ENCODE measurements at places on chromosomes 13 and 19. TPM values are rescaled to one million over a fixed set of nuclear protein-coding genes. Genes with fewer than 3 reads are reported as not detected.

Gene FUT6
- 0.87 TPM for total RNA-seq

Gene LPAR2
- total RNA-seq, result 56.5 TPM

Gene MLLT1
- 51.3 TPM for total RNA-seq

Gene OR4F17
- not detected for total RNA-seq

Gene FBN3
- total RNA-seq, result 18.0 TPM

Gene CASP14
- total RNA-seq, result not detected

DNA sequence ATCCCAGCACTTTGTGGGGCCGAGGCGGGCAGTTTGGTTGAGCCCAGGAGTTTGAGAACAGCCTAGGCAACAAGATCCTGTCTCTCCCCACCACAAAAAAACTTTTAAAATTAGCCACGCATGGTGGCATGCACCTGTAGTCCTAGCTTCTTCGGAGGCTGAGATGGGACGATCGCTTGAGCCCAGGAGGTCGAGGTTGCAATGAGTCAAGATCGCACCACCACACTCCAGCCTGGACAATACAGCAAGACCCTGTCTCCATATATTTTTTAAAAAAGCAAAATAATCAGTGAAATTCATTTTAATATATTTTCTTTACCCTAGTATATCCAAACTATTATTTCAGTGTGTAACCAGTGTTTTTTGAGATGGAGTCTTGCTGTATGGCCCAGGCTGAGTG is 8.2 kb downstream of the AP2A1 start:
- DNase-seq, result no peak

DNA sequence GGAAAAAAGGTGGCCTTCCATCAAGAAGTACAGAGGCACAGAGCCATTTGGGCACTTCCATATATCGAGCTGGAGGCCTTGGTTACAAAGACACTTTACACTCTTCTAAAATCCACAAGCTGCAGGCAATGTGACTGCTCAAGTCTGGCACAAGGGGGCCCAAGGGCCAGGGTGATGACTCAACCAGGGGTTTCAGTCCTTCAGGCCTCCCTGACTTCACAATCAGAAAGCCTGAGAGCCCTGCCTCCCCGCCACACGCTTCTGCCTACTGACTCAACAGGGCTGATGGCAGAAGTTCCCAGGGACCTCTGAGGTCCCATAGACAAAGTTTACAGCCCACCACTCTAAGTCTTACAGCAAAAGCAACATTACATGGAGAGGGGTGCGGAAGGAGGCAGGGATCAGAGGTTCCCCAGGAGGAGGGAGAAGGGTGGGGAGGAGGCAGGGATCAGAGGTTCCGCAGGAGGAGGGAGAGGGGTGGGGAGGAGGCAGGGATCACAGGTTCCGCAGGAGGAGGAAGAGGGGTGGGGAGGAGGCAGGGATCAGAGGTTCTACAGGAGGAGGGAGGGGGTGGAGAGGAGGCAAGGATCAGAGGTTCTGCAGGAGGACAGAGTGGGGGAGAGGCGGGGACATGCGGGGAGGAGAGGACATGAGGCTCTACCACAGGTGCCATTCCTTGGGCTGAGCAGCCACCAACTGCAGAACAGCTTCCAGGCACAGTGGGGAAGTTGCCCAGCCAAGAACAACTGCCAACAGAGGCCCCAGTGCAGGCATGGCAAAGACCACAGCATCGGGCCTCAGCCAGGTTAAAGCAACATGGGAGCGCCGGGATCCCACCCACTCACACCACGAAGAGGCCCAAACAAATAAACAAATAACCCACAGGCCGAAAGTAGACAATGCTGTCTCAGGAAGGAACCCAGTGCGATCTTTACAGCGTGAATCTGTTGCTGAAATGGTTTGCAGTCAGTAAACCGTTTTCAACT is 52.0 kb downstream of the SLC7A1 start:
- DNase-seq, result no peak

GRCh38 chr13:63396746-63397145 is 1981.1 kb upstream of the PCDH20 start:
- DNase-seq, result no peak

DNA sequence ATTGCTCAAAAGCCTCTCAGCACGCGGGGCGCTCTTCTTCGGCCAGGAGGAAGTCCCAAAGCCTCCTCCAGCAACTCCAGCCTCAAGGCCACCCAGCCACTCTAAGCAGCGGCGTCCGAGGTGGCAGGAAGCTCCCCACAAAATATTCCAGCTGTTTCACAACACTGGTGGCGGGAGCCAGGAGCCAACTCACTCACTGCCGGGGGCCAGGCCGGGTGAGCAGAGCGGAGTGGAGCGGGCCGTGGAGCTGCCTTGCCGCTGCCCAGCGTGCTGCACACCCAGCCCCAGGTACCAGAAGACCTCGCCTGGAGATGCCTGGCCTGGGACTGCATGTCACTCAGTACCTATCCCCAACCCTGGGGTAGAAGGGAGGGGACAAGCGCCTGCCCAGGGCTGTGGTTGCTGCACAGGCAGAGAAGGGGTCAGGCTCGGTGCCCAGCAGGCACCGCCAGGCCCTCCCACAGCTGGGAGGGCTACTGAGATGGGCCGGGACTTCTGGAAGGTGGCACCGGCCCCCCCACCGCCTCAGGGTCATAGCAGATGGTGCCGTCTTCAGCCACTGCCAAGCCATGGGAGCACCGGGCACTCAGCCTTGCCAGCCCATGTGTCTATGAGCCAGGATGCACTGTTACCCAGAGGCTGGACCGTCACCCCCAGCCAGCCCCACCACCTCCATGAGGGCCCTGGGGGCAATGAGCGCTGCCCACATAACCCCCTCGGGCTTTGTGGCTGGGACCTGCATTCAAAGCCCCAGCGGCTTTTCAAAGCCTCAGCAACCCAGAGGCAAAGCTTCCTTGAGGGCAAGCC is 59.2 kb downstream of the MLLT1 start:
- no peak for DNase-seq

- peak; percentile 84 for DNase-seq
Observed at GRCh38 chr19:50368649-50369570, 3.5 kb upstream of the NAPSA start.

DNA sequence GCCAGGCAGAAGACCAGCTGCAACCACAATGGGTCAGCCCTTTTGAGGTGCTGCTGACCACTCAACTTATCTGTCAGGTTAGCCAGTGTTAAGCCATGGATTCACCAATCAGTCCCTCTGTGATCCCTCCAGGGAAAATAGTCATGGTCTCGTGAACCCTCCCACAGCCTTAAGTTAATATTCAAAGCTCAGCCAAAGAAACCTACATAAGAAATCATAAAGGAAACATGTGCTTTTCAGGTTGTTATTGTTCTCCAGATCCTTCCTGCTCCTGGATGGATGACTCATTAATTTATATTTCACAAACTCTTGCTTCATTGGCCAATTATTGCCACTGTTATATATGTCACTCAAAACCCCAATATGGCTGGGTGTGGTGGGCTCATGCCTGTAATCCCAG is 161.9 kb downstream of the B3GLCT start:
- no peak for DNase-seq

GRCh38 chr13:94613051-94613450 is 11.4 kb downstream of the GPR180 start:
- DNase-seq, result no peak

- no peak for DNase-seq
Observed at GRCh38 chr13:37187621-37188020, 82.2 kb upstream of the CSNK1A1L start.

DNA sequence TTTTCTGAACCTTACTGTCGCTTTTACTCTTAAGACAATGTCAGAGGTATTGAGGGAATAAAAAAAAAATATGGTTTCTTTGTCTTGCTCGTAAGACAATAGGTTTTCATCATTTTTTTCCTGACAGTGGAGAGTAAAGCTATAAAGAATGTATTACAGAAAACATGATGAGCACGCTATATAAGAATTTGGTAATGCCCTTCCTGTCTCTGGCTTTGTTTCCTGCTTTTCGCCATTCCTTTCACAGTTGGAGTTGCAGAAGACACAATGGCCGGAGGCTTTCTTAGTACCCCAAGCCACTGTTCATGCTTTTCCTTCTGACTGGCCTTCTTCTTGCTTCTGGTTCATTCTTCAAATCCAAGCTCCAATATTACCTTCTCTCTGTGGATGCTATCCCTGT is 101.0 kb upstream of the DACH1 start:
- no peak for DNase-seq

- DNase-seq, result no peak
Observed at GRCh38 chr13:80149736-80150135, 191.2 kb downstream of the SPRY2 start.

DNA sequence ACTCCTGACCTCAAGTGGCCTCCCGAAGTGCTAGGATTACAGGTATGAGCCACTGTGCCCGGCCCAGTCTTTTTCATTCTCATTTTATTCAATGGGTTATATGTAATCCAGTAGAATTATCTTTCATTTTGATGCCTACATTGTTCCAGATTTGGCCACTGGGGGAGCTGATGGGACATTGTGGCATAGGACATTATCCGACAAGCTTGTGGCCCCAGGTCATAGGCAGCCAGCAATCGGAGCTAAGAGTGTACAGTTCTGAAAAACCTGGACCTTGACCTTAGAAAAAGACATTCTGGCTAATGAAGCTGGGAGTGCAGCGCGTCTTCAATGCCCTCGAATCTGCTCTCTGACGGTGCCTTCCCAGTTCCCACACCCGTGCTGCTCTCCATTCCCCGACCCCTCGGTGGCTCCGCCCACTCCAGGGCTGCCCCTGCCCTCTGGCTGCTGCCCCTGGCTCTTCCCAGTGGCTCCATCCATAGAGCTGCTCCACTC is 108.7 kb downstream of the TEX29 start:
- no peak for DNase-seq

DNA sequence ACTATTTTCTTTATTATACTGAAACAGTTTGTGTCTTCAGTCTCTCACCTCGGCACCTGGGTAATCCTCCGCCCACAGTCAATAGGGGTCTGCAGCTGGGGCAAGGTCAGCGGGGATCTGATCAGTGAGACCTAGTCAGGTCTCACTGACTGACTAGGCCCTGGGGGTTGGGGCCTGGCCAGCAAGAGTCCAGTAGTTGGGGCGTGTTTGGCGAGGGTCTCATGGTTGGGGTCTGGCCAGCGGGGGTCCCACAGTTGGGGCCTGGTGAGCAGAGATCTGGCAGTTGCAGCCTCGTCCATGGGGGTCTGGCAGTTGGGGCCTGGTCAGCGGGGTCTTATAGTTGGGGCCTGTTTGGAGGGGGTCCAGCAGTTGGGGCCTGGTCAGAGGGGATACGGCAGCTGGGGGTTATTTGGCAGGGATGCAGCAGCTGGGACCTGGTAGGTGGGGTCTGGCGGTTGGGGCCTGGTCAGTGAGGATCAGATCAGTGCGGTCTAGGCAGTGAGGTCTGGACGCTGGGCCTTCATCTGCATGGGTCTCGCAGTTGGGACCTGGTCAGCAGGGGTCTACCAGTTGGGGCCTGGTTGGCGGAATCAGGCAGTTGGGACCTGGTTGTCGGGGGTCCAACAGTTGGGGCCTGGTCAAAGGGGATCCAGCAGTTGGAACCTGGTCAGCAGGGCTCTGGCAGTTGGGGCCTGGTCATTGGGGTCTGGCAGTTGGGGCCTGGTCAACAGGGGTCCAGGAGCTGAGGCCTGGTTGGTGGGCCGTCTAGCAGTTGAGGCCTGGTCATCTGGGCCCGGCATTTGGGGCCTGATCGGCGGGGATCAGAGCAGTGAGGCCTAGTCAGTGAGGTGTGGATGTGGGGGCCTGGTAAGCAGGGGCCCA is 61.1 kb upstream of the TPM4 start:
- no peak for DNase-seq

- DNase-seq, result no peak
Observed at GRCh38 chr19:32123355-32123940, 222.0 kb upstream of the ZNF507 start.

DNA sequence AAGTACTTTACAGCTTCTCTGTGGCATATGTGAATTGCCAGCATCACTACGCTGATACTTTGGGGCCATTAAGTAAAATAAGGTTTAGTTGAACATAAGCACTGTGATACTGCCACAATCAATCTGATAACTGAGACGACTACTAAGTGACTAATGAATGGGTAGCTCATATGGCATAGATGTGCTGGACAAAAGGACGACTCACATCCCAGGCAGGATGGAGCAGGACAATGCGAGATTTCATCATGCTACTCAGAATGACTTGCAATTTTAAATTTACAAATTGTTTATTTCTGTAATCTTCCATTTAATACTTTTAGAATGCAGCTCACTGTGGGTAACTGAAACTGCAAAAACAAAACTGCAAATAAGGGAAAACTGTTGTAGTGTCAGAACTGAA is 13.6 kb downstream of the CCDC122 start:
- no peak for DNase-seq

DNA sequence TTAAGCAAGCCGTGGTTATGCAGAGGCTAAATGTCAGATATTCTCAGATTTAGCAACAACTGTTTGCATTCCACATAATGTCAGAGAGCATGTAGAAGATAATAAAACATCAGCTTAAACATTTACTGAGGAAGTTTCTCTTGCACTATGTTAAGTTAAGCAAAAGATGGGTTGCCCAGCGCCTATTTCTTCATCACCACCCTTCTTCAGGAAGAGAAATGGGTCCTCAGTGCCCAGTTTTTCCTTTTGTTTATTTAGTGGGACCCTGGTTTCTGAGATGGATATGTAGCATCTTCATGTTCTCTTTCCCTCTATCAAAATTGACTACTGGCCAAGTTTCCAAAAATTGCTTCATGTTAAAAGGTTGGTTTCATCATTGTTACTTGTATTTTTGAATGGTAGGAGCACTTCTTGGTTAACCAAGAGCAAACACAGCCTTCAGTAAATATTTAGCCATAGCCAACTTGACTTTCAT is 356.8 kb downstream of the RFC3 start:
- no peak for DNase-seq

DNA sequence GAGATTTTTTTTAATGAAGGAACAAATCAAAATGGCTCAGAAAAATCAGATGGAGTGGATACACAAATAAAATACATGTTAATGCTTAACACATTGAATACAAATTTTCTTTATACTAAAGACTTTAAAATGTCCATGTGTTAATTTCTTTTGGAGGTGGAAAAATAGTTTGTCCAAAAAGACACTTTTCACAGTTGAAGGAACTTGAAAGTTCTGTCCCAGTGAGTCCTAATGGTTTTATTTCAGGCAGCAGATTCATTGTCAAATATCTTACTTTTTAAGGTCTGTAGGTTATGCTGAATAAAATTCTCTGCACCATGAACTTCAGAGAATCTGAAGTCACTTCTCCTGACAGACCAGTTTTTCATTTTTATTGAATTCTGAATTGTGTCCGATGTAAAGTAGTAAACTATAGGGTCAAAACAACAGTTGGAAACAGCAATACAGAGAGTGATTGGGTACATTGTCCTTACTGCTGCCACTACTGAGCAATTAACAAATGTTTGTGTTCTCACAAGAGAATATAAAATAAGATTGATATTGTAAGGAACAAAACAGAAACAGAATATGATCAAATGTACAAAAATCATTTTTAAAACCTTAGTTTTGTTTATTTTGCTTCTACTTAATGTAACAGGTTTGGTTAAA is 1.6 kb downstream of the LPAR6 start:
- DNase-seq, result no peak

DNA sequence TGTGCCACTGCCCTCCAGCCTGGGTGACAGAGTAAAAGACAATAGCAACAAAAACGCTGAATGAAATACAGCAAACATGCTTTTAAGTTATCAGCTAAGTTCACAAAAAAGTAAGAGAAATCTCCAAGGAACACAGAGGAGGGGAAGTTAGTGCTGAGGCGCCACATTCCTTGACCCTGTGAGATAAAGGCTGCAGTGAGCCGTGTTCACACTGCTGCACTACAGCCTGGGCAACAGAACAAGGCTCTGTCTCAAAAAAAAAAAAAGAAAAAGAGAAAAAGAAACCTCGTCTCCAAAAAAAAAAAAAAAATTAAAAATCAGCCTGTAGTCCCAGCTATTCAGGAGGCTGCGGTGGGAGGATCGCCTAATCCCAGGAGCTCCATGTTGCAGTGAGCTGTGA is 16.3 kb upstream of the DOCK6 start:
- no peak for DNase-seq

All from type B pancreatic cell (in vitro differentiated cells).